GM12891 (cell line): ENCODE measurements at places on chromosomes 7 and 10.

DNA sequence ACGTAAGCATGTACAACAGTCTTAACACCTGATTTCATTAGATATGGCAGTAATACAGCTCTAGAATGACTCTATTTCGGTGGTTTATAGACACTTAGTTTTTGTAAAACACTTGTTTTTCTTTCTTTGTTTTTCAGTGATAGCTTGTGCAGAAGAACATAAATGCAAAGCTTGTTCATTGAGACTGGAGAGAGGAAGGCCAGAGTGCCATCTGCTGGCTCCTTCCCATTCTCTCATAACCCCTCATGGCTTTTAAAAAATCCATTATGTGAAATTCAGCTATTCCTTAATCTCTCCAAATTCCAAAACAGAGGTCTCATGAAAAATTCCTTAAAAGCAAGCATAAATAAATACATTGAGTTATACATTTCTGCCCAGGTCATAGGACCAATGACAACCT is 76.3 kb downstream of the CACNB2 start:
- DNase-seq: no peak

GRCh38 chr10:99358101-99358500 is 28.9 kb downstream of the CNNM1 start:
- no peak for DNase-seq

- no peak for DNase-seq
Measured at GRCh38 chr10:93926613-93927012, 32.8 kb downstream of the SLC35G1 start.

- no peak for DNase-seq
Measured at GRCh38 chr7:80536426-80536825, 24.6 kb upstream of the GNAT3 start.

DNA sequence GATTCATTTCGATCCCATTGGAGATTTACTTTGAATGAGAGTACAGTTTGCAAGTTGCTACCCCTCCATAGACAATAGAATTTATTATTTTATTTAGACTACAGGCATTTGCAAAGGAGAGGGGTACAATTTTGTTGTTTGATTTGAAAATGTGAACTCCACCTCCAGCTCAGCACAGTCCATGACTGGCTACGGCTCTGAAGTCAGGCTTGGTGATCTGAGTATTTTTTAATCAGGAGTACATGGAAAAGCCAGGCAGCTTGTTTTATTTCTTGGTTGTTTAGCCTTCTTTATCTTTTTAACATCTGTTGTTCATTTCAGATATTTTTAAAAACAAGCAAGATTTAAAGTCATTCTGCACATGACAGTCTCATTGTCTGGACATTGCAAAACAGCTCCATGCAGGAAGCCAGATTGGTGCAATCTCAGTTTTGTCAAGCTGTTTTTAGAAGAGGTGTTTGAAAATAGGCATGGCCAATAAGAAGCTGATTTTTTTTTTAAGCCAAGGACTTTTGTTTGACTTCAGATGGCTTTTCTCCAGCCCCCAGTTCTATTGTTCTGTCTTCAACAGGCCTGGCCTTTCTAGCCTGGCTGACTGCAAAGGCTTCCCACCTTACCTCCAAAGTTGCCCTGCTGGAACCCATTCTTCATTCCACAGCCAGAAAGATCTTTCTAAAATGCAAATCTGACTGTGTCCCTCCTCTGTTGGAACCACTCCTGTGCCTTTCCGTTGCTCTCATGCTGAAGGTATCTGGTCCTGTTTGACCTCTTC is 12.2 kb downstream of the PLXDC2 start:
- no peak for DNase-seq

DNA sequence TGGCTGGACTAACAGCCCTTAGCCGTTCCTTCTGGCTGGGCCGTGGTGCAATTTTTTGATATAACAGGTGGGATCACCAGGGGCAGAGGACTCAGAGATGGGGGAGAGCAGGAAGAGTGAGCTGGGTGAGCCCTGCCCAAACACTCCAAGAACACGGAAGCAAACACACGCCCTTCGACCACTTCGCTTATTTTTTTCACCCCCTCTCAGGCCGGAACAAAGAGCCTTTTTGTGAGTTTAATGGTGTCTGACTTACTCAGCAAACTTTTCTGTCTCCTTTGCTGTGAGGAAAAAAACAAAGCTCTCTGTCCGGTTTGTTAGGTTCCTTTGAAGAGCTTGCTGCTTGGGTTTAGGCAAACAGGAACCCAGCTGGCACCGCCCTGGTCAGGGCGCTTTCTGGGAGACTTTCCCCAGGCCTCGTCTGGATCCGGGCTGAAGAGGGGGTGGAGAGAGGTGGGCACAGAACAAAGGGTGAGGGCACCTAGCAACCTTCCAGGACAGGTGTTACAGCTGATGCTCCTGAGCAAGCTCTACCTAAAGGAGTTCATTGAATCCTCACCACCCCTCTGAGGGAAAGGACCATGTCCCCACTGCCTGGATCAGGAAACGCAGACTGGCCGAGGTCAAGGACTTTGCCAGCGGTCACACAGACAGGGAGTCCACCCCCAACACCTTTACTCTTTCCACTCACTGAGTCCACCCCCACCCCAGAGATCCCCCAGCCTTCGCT is 23.3 kb downstream of the CALML3 start:
- no peak for DNase-seq

- DNase-seq: no peak
Measured at GRCh38 chr7:130420943-130421578, 19.8 kb downstream of the CEP41 start.

- no peak for DNase-seq
Measured at GRCh38 chr10:124212702-124213101, 119.3 kb upstream of the CHST15 start.

- DNase-seq: no peak
Measured at GRCh38 chr7:43669286-43670081, 59.8 kb downstream of the COA1 start.

DNA sequence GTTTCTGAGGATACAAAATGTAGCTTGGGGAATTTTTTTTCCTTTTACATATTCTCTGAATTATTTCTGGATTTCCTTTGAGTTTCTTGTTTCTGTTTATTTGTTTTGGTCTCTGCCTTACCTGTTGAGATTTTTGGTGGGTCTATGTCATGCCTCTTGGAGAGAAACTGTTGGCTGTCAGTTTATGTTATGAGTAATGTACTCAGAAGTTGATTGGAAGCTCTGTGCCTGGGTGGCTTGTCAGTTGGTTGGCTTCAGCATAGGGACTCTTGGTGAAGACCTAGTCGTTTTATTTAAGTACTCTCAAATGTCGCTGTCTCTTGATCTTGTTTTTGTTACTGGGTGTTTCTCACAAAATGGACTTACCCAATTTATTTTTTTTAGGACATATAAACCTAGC is 132.4 kb downstream of the CDK14 start:
- no peak for DNase-seq

GRCh38 chr7:37117292-37117691 is 331.4 kb downstream of the ELMO1 start:
- DNase-seq: no peak
